ENCODE measurements at places on chromosomes 11 and 22.

GRCh38 chr11:72330131-72330727 is 86.3 kb upstream of the PHOX2A start:
- DNase-seq, result no peak

DNA sequence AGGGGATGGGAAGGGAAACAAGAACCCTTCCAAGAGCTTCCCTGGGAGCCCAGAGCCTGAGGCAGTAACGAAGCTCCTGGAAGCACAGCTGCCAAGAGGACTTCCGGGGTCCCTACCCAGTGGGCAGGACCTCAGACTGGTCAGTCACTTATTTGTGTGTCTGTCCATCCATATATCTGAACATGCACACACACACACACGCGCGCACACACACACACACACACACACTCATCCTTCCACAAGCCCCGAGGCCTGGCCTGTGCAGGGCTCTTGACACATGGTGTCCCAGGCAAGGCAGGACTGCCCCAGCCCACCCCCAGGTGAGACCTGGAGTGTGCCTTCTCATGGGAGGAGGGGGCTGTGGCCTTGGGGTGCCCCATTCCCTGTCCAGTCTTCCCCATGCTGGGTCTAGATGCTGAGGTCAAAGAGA is 44.9 kb downstream of the IGLL5 start:
- no peak for DNase-seq

DNA sequence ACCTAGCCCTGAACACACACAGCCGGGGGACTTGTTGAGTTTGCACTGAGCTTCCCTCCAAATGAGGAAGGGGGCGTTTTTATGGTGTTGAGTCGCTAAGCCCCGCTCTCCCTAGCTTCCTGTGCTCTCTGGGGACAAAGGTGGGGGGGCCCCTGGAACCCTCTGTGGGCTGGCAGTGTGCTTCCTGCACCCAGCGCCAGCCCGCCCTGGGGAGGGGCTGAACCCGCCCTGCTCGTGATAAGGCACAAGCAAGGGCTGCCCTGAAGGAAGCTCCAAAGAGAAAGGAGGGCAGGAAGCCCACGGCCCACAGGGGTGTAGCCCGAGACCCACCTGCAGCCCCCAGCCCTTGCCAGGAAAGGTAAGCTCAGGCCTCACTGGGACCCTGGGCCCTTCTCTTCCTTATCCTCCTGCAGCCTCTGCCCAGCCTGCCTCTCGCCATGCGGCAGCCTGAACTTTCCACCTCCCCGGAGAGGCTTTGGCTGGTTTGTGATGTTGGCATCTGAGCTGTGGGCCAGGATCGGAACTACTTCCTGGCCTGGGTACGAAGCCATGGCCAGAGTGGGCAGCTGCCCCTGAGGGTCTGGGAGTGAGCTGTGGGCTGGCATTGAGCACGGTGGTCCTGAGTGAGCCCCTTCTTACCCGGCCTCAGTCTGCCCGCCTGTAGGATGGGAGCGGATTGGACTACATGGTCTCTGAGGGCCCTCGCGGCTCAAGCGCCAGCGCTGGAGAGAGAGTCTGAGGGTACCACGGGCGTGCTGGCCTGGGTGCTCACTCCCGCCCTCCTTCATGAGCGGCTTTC is at the start of gene FERMT3:
FERMT3 (plus strand) TSS at position 265 of the 799 bp plus-strand sequence. CDS start 644 bp downstream, outside the sequence.
- DNase-seq, result no peak

DNA sequence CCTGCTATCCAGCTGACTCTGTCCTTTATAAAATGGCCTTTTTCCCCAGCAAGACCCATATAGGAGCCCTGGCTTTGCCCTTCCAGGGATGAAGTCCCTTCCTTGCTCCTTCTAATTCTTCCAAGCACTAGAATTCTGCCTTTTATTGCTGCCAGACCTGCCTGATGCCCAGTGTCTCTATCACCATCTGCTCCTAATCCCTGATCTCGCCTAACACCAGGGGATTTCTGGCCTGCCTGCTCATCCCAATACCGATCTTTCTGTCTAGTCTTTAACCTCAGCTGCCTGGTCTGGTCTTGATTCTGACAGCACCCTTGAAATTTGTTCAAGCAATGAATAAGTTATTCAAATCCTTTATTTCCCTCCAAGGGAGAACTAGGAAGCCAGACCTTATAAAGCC is 150.2 kb downstream of the SPON1 start:
- no peak for DNase-seq

GRCh38 chr11:12043959-12044791 is 35.7 kb upstream of the DKK3 start:
- peak; percentile 65 for DNase-seq

- no peak for DNase-seq
These were observed 70.6 kb downstream of the RRAS2 start for GRCh38 chr11:14288189-14288935.

DNA sequence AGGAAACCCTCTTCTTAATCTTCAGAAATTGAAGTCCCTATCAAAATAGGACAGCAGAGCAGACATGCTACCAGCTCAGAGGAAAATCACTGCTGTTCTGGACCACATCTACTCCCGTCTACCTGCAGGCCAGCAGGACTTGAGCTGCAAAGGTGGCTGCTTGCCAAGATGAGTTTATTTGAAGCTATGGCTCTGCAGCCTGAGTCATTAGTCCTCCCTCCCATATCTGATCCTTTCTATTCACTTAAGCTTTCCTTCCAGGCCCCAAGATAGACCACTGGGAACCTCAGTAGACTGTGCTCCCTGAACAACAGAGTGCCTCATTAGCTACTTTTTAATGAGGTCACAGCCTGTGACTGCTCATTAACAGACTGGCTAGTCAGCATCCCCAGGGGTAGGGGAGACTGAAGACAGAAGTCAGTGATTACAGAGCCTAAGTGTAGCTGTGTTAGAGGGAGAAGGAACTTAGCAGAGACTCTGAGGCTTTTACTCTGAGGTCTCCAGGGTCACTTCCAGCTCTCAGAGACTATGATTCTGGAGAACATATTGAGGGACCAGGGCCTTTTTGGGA is 6.8 kb upstream of the OR10A2 start:
- DNase-seq, result no peak
